ENCODE measurements at places on chromosomes 4 and X.
A peak's percentile ranks its signal among the peaks of the same experiment; 100 is the strongest.

- DNase-seq, result no peak
Observed at GRCh38 chrX:104309169-104309568, 54.4 kb upstream of the ESX1 start.

- DNase-seq, result no peak
Observed at GRCh38 chr4:129823105-129823504, 727.2 kb downstream of the C4orf33 start.

GRCh38 chrX:16114611-16115010 lies 8.8 kb upstream of the GRPR start:
- peak; percentile 82 for DNase-seq

GRCh38 chrX:39857780-39858179 lies 240.0 kb downstream of the BCOR start:
- DNase-seq, result no peak

DNA sequence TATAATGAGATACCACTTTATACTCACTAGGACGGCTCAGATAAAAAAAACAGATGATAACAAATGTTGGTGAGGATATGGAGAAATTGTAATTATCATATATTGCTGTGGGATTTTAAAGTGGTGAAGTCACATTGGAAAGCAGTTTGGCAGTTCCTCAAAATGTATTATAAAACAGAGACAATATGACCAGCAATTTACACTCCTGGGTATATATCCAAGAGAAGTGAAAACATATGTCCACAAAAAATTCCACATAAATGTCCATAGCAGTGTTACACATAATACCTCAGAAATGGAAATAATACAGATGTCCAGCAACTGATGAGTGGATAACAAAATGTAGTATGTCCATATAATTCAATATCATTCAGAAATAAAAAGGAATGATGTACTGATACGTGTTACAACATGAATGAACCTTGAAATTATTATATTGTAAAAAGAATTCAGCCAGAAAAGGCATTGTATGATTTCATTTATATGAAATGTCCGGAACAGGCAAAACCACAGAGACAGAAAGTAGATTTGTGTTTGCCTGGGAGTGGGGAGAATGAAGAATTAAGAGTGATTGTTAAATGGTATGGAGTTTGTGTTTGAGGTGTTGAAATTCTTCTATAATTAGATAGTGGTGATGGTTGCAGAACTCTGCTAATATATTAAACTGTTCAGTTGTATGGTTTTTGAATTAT lies 220.9 kb downstream of the SLC7A11 start:
- no peak for DNase-seq

DNA sequence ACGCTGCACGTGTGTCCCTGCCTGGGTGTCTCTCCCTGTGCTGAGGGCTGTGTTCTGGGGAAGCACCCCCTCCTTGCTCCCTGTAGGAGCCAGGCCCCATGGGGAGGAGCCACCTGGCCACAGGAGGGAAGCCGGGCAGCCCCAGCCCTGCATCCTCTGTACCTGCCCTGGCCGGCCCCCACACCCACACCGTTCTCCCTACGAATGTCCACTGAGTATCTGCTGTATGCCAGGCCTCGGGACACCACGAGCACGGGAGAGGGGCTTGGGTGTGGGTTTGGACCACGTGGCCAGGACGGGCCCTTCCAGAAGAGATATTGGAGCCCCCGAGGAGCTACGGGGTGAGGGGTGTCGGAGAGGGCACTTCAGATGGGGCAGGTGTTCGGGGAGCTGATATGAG lies 6.3 kb downstream of the FGFRL1 start:
- no peak for DNase-seq

GRCh38 chr4:137994853-137995252 lies 247.3 kb downstream of the SLC7A11 start:
- no peak for DNase-seq
